Nucleus accumbens (tissue), 56 donors: ENCODE measurements at places on chromosomes 4 and X.

DNA sequence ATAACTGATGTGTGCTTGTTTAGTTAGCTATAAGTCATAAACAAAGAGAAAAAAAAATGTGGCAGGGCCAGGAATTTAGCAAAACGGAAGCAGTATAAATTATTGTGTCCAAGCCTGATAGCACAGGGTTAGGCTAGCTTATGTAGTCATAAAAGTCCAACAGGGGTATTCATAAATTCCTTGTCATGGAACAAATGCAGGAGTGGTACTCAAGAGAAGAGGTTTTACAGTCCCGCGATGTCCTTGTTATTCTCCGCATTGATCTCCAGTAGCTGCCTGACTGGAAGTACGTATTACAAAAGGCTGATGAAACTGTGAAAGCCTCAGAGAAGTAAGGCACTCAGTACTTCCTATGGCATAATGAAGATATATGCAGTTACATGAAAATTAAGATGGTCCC, 336.9 kb upstream of the TRAM1L1 start:
- DNase-seq: no peak

- DNase-seq: no peak
Observed at GRCh38 chrX:155767876-155768769, 113.0 kb upstream of the VAMP7 start.

DNA sequence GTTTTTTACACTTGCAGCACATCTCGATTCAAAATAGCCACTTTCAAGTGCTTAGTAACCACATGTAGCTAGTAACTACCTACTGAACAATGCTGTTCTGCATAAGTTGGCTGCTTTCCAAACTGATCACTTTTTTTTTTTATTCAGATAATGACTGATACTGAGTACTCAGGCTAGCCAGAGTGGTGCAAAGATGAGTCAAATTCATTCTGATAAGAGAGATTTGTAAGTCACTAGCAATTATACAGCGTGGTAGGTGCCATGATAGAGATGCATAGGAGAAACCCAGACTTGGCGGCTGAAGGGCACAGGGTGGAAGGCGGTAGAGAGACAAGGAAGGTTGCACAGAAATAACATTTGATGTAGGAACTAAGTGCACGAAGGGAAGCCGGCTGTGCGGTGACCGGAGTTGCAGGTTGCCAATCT, 357 bp upstream of the IGBP1 start:
- DNase-seq: no peak

DNA sequence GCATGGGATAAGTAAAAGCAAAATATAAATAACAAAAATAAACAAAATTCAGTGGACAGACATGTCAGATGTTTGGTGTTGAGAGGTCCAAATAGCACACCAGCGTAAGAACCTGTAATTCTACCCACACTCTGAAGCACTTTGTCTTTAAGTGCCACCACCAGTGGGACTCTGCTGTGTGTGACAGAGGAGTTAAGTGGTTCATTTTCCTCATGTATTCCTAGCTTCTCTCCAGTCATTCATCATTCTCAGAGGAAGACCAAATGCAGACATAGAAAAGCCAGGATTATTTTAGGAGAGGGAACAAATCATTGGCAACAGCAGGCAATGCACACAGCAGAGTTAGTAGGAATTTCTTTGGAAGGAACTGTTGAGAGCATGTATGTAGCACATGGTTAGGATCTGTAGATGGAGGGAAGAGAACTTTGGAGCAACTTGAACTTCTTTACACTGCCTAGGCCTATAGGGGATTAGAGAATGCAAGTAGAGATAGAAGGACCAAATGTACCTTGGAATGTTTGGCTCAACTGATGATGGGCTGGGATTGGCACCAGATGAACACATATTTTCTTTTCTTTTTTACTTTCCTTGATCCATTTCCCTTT, 43.0 kb upstream of the ARHGAP24 start:
- no peak for DNase-seq

DNA sequence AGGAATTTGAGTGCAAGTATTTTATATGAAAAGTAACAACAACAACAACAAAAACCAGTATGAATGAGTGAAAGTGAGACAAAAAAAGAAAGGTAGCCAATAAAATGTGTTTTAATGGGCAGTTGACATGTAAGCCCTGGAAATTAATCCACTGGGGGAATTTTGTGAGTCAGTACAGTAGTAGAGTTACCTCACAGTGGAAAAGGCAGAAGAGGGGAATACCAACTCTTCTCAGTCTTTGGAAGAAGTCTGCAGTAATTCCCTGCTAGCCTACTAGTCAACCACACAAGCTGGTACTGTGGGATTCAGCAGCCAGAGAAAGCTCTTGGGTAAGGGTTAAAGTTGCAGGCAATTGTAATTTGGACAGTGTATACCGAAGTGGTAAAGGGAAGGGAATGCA, 76.3 kb upstream of the IL15 start:
- no peak for DNase-seq

- no peak for DNase-seq
Observed at GRCh38 chr4:91519155-91519554, 784.6 kb upstream of the GRID2 start.

- no peak for DNase-seq
Observed at GRCh38 chrX:13719192-13719856, 15.1 kb downstream of the TRAPPC2 start.

GRCh38 chr4:98599617-98600205, 58.7 kb downstream of the TSPAN5 start:
- DNase-seq: no peak
